ENCODE measurements at places on chromosomes 6 and 20.

GRCh38 chr6:163175301-163175700, 239.2 kb upstream of the QKI start:
- no peak for DNase-seq

DNA sequence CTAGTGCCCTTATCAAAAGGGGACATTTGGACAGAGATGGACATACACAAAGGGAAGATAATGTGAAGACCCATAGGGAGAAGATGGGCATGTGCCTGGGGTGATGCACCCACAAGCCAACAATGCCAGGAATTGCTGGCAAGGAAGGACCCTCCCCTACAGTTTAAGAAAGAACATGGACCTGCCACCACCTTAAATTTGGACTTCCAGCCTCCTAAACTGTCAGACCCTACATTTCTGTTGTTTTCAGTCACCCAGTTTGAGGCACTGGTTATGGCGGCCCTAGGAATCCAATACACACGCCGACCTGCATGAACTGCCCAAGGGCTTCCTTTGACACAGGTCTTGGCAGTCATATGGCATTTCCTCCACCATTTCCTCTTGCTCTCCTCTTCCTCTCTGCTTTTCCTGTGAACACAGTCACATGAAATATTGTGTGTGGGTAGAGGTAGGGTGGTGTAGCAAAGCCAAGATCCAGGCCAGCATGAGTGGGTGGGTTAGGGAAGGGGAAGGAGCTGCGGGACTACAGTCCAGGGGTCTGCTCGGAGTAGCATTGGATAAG, 115.6 kb downstream of the ZDHHC14 start:
- DNase-seq, result no peak

- DNase-seq, result no peak
Measured at GRCh38 chr6:138681627-138682026, 91.9 kb upstream of the CCDC28A start.

- DNase-seq, result no peak
Measured at GRCh38 chr20:53972179-53972578, 98.2 kb downstream of the BCAS1 start.

DNA sequence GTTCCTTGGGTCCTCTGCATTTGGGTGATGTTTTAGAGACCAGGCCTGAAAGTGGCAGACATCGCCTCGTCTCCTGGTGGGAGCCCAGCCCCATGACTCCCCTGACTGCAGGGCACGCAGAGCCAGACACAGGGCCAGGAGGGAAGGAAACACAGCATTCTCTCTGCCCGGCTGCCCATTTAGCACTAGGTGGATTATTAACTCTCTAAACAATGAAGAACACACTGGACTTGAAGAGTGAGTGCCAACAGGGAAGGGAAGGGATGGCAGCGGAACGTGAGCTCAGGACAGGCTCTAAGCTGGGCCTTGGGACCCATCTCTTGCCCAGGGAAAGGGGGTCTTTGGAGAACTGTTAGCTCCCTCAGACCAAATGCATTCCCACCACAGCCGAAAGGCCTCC, 80.4 kb downstream of the TBXT start:
- DNase-seq, result no peak

DNA sequence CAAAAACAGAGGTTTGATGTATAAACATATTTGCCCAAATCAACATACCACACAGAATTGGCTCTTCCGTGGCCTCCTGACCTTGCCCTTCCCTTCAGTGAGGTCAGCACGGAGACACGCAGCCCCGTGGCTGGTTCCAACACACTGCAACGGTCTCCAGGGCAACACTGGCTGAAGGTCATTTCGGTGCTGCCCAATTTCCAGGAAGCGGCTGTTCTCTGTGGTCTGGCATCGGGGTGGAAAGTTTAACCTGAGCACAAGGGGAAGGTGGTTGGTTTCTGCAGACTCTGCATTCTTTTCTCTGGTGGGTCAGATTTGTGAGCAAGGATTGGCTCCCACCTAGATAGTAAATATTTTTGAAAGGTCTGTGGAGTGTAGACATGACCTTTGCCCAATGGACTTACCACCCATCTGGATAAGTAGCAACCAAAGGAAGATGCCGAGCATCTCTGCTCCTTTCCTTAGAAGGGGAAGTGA, 177.6 kb upstream of the PHACTR1 start:
- DNase-seq, result no peak

- DNase-seq, result no peak
Measured at GRCh38 chr6:142830807-142831206, 114.2 kb downstream of the HIVEP2 start.

GRCh38 chr20:50427719-50428083, 82.5 kb upstream of the PTPN1 start:
- DNase-seq, result no peak

DNA sequence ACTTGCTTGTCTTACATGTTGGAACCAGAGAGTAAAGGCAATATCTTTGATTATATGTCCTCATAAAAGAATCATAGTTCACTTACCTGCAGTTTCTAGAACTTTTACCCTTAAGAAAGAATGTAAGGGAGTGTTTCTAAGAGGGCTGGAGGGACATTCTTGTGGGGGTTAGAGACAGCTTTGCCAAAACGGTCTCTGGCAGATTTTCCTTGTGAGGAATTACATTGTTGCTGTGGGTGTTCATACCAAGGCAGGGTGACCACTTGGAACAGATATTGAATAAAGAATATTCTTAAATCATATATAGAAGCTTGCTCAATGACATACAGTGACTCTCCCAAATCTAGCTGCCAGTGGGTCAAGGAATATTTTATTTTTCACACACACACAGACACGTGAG, 517.6 kb upstream of the SOX4 start:
- DNase-seq, result no peak

DNA sequence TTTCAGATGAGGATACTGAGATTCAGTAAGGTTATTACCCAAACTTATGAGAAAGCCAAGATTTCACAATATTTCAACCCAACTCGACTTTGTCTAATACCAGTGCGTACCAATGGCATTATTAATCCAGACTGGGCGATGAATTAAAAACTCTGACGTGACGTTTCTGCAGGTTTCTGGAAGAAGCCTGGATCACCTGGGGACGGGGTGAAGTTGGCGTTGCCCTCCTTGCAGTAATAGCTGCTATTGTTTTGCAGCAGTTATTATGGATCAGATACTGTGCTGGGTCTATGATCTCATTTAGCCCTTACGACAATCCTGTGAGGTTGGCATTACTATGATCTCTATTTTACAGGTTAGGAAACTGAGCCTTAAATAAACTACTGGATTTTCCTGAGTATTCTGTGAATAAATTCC, 569 bp upstream of the CDC5L start:
- no peak for DNase-seq

GRCh38 chr6:54183616-54184015, 72.4 kb downstream of the MLIP start:
- DNase-seq, result no peak

DNA sequence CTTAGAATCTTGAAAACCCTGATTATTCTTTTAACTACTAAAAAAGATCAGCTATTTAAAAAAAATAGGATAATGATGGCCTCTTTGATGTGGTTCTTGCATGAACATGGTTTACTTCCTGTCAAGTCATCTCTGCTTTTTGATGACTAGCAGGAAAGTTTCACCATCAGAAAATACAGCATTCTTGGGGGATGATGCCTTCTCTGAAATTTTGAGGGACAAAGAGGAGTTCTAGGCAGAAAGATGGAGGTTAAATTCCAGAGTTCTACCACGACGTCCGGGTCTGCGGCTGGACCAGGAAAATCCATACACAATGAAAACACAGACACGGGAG, 130.4 kb downstream of the OLIG3 start:
- DNase-seq, result no peak

GRCh38 chr6:73242001-73242400, 16.7 kb upstream of the KHDC1L start:
- no peak for DNase-seq

- DNase-seq, result peak; percentile 51
Measured at GRCh38 chr6:33123732-33124524, 48.1 kb downstream of the HLA-DPB1 start.

- DNase-seq, result no peak
Measured at GRCh38 chr6:81859884-81860283, 107.4 kb upstream of the TENT5A start.

- no peak for DNase-seq
Measured at GRCh38 chr6:41720783-41721182, 14.6 kb downstream of the TFEB start.

- peak; percentile 47 for DNase-seq
Measured at GRCh38 chr20:3248167-3248992, 9.4 kb upstream of the SLC4A11 start.

- DNase-seq, result no peak
Measured at GRCh38 chr6:148346681-148347440, 4.2 kb downstream of the SASH1 start.

- no peak for DNase-seq
Measured at GRCh38 chr6:166237617-166238016, 70.0 kb upstream of the TBXT start.

DNA sequence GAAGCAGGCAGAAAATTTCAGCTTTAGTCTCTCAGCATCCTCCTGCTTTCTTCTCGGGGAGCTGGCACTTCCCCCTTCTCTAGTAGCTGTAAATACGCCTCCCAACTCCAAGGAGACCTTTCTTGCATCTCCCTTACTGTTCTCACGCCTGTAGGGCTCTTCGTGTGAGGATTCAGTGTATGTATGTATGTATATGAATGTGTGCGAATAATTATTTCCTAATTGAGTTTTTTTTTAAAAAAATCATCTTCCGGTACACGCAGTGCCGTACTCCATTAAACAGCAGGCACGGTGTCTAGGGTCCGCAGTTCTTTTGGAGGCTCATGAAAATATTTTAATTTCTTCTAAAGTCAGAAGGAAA, 85.4 kb downstream of the HFE start:
- DNase-seq, result peak; percentile 34

- DNase-seq, result peak; percentile 55
Measured at GRCh38 chr6:2971420-2972218, at the start of gene SERPINB6. TSS of gene SERPINB6 (minus strand) at chr6:2971567. CDS start at chr6:2959332, 12,235 bp downstream.

- DNase-seq, result no peak
Measured at GRCh38 chr6:126112171-126112632, 125.9 kb downstream of the TRMT11 start.

DNA sequence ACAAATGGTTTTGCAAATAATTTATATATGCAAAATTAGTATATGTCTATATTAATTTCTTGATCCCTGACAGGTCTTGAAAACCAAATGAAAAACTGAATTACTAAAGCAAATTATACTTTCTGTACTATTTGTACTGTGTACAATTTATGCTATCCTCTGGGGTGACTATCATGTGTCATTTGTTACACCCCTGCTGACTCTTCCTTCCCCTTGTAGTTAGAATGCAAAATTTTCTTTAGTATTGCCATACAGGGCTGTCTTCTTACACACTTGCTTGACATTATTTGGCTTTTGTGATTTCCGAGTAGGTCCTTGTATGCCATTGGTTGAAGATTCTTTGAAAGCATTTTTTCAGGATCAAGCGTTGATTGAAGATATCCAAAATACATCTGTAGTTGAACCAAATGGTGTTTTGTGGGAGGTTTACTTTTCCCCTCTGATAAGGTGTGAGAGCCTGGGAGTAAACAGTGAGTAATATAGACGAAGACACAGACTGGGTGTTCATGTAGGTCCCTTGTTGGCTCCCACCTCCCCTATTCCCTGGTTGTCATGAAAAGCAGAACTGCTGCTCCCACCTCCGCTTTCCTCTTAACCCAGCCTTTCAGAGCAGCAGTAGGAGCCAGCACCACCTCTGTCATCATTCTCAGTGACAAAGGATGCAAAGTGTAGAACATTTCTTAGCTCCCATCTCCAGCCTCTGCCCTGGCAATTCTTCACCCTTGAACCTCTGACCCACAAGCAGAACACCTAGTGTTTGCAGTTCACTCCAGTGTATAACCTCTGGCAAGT, 29.0 kb downstream of the NCOA7 start:
- DNase-seq, result no peak

DNA sequence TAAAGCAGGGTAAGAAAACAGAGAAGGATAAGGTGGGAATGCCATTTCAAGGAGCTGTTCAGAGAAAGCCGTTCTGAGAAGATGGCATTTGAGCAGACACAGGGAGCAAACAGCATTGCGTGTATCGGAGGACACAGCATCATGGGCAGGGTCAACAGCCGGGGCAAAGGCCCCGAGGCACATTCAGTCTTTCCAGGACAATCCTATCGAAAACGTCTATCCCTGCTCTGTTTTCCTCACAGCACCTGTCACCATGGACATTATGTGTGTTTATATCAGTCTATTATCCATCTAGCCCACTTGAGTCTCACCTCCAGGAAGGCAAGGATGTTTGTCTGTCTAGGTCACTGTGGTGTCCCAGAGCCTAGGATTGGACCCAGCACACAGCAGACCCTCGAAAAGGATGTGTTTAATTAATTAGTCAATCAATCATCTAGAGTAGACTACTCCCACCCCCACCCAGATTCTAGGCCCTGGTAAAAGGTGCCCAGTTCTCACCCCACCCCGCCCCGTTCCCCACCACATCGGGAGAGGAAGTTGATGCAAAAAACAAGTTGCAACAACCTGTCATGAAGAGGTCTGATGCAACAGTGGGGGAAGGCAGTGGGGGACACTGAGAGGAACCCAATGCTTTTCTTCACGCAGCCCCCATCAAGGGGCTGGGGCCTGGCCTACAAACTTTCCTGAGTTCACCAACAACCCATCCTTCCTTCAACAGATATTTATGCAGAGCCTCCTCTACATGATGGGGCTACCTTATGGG, 66.6 kb downstream of the PREX1 start:
- peak; percentile 57 for DNase-seq

DNA sequence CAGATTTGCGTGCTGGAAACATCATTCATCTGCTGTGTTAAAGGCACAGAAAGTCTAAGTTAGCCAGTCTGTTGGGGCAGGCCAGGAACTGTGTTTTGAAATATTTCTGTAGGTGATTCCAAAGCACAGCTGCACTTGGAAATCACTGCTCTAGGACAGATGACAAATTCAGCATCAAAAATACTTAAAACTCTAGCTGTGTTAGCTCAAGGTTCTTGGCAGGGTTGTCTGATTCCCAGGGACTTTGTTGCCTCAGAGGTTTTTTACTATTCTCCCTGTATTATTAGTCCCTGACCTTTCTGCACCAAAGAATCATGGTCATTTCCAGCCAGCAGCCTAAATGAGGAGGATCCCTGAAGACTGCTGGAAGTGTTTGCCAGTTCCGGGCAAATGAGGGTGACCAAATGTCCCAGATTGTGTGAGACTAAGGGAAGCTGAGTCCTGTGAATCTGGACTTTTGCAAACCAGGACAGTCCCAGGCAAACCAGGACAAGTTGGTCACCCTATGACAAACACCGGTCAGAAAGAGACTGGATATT, 84.3 kb upstream of the TMEM30A start:
- no peak for DNase-seq

GRCh38 chr6:39369987-39370386, 47.5 kb upstream of the KCNK16 start:
- no peak for DNase-seq

DNA sequence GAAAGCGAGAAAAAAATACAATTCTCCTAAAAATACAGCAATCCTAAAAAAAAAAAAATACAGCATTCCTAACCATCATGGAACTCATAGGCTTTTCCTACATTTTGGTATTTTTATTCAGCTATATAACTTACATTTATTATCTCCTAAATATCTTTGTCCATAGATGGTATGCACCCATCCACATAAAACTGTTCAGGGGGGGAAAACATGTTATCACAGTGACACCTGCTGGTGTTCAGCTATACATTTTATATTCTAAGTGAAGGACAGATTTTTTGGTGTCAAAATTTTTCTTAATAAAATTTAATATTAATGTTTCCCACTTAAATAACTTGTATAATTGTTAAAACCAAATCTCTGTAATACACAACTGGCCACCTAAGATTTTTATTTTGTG, 58.0 kb downstream of the BLOC1S5 start:
- peak; percentile 14 for DNase-seq

- no peak for DNase-seq
Measured at GRCh38 chr6:33797626-33798342, 6.0 kb downstream of the MLN start.

Measured in activated CD4-positive, alpha-beta T cell treated with anti-CD3 and anti-CD28 coated beads for 36 hours (primary cell).